ENCODE measurements at places on chromosomes 13 and 19. TPM values are rescaled to one million over a fixed set of nuclear protein-coding genes. Genes with fewer than 3 reads are reported as not detected.
A peak's percentile ranks its signal among the peaks of the same experiment; 100 is the strongest.

GRCh38 chr19:12140545-12141404, 625 bp upstream of the ZNF20 start:
- DNase-seq, result peak; percentile 72

ZNF136 gene
- total RNA-seq, result 4.1 TPM

- no peak for DNase-seq
Observed at GRCh38 chr19:41924151-41925145, 3.8 kb downstream of the ERFL start.

- no peak for DNase-seq
Observed at GRCh38 chr13:106101201-106101600, 434.3 kb downstream of the EFNB2 start.

SELENOV gene
- total RNA-seq, result not detected

FPR1 gene
- total RNA-seq, result 0.31 TPM

DNA sequence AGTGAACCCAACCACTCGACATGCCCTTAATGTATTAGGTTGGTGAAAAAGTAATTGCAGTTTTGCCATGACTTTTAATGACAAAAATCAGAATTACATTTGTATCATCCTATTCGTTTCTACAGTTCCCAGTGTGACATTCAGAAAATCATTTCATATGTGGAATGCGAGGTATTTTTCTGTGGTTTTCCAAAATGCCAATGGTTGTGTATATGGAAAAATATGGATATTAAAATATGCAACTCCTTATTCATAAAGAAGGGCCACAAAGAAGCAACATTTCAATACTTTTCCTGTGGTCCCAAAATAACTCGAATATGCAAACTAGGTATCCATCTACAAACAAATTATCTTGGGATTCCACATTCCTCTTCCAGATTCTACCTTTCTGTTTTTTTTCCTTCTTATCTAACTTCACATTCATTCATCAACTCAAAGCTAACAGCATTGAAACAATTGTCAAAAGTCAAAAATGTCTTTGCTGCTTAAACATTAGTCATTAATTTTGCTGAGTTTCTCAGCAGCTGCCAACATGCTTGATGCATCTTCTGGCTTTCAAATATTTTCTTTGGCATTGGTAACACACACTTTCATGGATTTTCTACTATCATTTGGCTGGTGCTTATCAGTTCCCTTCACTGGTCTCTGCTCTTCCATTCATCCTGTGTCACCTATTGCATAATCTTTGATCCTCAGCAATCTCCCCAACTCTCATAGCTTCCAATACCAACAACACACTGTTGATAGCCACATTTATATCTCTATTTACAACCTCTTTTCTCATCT, 1445.4 kb downstream of the EFNB2 start:
- DNase-seq, result no peak

ATXN8OS gene
- not detected for total RNA-seq
